ENCODE measurements at places on chromosomes 13 and 19.
A peak's percentile ranks its signal among the peaks of the same experiment; 100 is the strongest.

DNA sequence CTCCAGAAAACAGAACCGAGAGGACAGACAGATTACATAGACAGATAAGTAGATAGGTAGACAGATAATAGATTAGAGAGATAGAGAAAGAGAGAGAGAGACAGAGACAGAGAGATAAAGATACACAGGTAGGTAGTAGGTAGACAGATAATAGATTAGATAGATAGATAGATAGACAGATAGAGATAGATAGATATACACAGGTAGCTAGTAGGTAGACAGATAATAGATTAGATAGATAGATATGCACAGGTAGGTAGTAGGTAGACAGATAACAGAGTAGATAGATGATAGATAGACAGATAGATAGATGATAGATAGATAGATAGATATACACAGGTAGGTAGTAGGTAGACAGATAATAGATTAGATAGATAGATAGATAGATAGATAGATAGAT is 10.1 kb downstream of the FFAR2 start:
- DNase-seq: no peak

DNA sequence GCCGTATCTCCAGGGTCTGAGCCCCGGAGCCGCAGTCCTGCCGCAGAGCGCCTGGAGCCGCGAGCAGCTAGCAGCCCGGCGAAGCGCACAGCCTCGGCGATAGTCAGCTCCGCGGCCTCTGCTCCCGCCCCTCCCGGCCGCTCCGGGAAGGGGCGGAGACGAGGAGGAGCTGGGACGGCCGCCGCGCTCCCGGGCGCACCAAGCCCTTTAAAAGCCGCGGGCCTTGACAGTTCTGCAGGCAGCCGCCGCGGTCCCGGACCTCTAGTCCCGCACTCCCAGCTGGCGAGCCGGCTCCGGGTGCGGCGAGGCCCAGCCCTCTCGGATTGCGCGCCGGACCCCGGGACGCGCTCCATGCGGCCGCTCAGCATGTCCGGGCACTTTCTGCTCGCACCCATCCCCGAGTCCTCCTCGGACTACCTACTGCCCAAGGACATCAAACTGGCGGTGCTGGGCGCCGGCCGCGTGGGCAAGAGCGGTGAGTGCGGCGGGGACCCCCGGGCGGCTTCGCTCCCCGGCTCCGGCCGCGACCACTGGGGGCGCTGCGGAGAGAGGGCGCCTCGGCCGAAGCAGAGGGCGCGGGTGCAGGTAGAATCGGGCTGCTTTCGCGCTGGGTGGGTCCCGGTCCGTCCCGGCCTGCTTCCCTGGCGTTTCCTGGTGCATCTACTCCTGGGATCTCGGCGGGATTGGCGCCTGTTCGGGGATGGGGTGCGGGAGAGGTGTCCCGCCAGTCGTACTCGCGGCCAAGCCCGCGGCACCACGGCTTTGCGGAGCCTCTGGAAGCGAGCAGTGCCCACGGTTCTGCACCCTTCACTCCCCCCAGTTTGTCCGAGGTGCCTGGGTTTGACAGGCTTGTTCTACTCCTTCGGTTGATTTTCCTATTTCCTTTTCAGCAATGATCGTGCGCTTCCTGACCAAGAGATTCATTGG is at the start of gene RASL11A:
TSS of gene RASL11A (plus strand) at position 237 of the 927 bp plus-strand sequence. CDS start at position 352, 115 bp downstream.
- peak; percentile 76 for DNase-seq

DNA sequence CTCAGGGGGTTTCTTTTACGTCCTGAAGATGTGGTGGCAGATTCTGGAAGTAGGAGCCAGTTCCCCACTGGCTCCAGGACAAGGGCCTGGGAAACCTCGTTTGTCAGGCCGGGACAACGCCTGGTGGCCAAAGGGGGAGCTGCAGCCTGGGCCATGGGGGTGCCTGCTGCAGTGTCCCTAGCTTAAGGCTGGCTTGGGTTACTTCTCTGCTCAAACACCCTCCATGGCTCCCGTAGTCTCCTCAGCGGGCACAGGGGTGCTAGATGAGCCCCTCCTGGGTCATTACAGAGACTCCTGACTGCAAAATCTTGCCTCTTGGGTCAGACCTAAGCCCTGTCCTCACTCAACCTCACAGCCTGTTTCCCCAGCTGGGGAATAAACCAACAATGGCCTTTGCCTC is 14.7 kb downstream of the CILP2 start:
- no peak for DNase-seq

GRCh38 chr13:105474983-105475610 is 1060.4 kb downstream of the EFNB2 start:
- no peak for DNase-seq

GRCh38 chr13:100096526-100096925 is 7.6 kb downstream of the PCCA start:
- no peak for DNase-seq

DNA sequence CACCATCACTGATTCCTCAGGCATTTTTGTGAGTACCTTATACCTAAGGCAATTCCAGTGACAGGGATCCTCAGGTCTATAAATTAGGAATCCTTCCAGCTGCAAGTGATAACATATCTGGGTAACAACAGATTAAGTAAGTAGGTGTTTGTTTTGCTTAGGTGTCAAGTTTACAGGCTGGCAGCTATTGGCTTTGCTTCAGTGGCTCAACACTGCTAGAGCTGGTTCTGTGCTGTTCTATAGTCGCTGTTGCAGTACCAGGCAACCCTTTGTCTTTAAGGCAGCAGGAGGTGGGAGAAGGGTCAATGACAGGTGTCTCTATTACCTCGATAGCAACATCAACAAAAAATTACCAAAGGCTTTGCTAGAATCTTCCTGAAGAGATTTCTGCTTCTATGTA is 27.0 kb downstream of the SLC10A2 start:
- no peak for DNase-seq

GRCh38 chr13:50403311-50403710 is 388.1 kb downstream of the KCNRG start:
- DNase-seq: no peak

DNA sequence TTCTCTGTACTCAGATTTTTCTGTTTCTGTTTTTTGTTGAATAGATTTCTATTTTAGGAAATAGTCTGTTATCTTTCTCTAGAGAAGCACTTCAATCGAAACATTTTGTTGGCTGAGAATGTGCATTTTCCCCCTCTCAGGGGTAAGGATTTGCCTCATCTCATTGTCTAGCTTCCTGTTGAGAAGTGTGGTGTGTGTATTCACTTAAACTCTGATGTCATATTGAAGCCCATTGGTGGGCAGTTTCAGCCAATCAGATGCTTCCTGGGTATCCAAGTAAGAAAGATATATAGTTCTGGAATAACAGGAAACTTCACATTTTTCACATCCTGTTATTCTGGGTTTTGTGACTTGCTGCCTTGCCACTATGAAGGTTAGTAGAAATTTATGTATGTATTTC is 87.6 kb downstream of the ARHGEF7 start:
- no peak for DNase-seq

GRCh38 chr19:35013820-35014754 is 14.0 kb downstream of the GRAMD1A start:
- no peak for DNase-seq

GRCh38 chr13:77388944-77389624 is 62.2 kb upstream of the MYCBP2 start:
- DNase-seq: no peak

GRCh38 chr19:42202290-42202880 is 15.1 kb downstream of the DEDD2 start:
- DNase-seq: no peak

DNA sequence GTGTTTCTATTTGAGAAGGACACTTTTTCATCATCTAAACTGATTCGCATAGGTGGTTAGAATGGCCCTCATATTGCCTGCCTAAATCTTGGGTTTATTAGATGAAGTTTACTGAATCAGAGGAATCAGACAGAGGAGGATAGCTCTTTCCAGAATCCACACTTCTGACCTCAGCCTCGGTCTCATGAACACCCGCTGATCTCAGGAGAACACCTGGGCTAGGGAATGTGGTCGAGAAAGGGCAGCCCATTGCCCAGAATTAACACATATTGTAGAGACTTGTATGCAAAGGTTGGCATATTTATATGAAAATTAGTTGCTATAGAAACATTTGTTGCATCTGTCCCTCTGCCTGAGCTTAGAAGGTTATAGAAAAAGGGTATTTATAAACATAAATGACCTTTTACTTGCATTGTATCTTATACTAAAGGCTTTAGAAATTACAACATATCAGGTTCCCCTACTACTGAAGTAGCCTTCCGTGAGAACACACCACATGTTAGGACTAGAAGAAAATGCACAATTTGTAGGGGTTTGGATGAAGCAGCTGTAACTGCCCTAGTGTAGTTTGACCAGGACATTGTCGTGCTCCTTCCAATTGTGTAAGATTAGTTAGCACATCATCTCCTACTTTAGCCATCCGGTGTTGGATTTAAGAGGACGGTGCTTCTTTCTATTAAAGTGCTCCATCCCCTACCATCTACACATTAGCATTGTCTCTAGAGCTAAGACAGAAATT is 103.8 kb downstream of the TNFRSF19 start:
- DNase-seq: no peak

GRCh38 chr13:103517066-103517767 is 451.0 kb upstream of the SLC10A2 start:
- no peak for DNase-seq

DNA sequence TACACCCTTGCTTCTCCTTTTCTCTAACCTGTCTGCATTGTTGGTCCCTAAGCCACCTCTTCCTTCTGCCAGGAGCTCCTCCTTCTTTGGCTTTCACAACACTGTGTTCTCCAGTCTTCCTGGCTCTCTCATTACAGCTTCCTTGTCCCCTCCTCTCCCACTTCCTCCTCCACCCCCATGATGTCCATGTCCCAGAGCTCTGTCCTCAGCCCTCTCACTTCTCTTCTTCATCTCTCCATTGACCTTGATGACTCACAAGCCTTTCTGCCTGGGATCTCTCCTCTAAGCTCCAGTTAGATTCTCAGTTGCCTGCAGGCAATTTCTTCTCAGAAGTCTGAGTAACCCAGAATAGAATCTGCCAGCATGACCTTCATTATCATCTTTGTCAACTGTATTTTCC is 100.3 kb upstream of the WASF3 start:
- no peak for DNase-seq

GRCh38 chr13:25525884-25526283 is 154.1 kb downstream of the ATP8A2 start:
- no peak for DNase-seq

- no peak for DNase-seq
These were observed 194.6 kb downstream of the POSTN start for GRCh38 chr13:37403776-37404527.

GRCh38 chr19:6590827-6591319 is at the start of gene CD70:
Gene CD70, minus strand, starts transcription at chr19:6591150. Its CDS starts 148 bp downstream, at chr19:6591002.
- no peak for DNase-seq

GRCh38 chr19:10332158-10332964 is 968 bp downstream of the RAVER1 start:
- no peak for DNase-seq

DNA sequence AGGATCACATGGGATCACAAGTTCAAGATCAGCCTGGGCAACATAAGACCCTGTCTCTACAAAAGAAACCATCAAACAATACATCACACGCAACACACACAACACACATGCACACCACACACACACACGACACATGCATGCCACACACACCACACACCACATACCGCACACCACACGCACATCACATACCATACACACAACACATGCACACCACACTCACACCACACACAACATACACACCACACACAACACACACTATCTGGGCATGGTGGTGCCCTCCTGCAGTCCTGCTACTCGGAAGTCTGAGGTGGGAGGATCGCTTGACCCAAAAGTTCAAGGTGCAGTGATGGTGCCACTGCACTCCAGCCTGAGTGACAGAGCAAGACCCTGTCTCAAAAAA is 198.3 kb downstream of the USP12 start:
- DNase-seq: no peak

- DNase-seq: no peak
These were observed 26.3 kb downstream of the TGDS start for GRCh38 chr13:94569615-94570014.

DNA sequence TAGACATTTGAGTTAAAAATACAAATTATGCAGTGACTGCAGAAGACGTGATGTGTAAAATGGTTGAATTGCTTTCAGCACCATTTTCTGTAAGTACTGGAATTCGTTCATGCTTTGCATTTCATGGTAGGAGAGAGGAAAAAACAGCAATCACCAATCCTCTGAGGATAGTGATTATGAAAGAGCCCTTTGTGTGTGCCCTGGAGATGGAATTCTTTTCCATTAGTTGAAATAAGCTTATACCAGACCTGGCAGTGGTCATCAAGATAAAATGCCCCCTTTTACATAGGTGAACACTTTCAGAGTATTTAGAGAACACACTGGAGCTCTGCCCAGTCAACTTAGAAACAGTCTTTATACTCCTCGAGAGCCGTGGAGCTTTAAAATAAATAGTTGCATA is 1.7 kb downstream of the CNMD start:
- no peak for DNase-seq

GRCh38 chr13:53135301-53135700 is 106.7 kb downstream of the OLFM4 start:
- DNase-seq: no peak

GRCh38 chr19:35267353-35267817 is 1.4 kb upstream of the USF2 start:
- DNase-seq: no peak

All from right renal pelvis (tissue), 4 donors.